ENCODE measurements at places on chromosomes 12 and 14.

DNA sequence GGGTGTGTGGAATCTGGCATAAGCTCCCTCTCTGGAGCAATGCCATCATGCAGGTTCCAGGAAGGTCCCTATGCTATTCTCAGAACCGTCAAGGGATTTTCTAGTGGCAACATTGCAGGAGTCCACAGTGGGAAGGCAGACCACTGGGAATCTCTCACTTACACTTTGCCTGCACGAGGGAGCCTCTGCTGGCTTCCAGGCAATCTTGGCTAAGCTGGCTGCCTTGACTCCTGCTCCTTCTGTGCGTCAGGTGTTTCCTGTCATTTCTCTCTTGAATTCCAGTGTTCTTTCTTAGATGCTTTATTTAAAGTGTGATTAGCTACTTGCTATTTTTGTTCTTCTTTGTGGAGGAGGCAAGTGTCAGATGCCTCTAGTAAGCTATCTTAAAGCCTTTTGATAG lies 414.0 kb upstream of the ATP2B1 start:
- DNase-seq: no peak

- no peak for DNase-seq
These were observed 55.5 kb upstream of the TTC7B start for GRCh38 chr14:90871605-90872233.

- no peak for DNase-seq
These were observed 127.1 kb downstream of the NELL2 start for GRCh38 chr12:44748950-44749468.

GRCh38 chr12:66605293-66605692 lies 73.6 kb downstream of the GRIP1 start:
- no peak for DNase-seq

- DNase-seq: no peak
These were observed 139.4 kb downstream of the CACNA1C start for GRCh38 chr12:2192231-2192630.

DNA sequence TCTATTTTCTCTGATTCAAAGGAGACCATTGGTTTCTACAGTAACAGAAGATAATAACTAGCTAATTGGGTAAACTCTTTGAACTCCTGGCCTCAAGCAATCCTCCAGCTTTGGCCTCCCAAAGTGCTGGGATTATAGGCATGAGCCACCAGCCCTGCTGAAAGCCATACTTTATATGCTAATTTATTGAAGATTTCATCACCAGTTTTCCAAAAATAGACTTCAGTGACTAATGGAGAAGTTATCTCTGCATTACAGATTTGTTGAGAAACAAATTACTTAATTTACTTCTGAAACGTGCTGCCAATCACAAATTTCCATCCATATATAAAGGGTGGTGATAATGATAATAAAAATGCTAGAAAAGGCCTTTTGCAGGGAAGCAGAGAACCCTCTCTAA lies 1758.1 kb upstream of the SEL1L start:
- DNase-seq: no peak

DNA sequence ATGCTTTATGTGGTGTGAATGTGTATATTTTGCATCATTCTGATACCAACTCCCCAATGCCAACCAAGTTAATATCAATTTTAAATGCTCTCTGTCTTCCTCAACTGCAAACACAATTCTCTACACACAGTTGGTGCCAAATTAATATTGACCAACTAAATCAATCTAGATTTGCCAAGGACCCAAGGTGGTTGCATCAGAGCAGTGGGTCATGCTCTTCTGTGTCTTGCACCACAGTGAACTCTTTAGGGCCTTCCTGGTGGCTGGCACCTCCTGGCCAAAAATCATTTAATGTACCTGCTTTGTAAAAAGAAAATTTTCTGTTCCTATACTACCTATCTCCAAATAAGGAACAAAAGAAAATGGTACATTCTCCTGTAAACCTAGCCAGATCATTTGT lies 14.1 kb downstream of the COQ10A start:
- no peak for DNase-seq

DNA sequence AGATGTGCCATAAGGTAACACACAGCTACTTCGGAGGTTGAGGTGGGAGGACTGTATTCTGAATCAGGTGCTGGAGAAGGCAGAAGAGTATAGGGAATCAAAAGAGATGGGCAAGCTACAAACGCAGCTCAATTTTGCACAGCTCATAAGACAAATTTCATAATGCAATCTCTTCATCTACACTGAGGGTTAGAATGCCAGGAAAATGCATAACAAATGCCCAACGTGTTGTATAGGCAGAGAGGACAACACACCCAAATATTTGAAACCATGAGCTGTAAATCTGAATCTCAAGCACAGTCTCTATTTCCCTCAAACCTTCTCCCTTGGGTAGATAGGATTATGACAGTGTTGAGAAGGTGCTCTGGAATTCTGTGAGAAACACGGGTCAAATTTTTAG lies 263.1 kb upstream of the FOXN3 start:
- DNase-seq: no peak

DNA sequence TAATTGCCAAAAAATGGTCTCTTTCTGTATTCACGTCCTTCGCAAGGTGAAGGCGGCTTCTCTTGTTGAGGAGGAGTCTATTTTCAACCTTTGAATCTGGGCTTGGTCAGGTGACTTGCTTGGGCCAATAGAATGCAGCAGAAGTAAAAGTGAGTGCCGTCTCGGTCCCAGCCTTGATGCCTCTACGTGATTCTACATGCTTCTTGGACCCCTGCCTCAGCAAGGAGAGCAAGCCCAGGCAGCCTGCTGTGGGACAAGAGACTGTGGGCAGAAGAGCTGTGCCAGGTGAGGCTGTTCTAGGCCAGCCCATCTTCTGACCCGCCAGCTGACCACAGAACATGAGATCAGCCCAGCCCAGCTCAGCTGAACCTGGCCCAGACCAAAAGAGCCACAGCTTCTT lies 39.1 kb upstream of the CCDC63 start:
- DNase-seq: no peak

GRCh38 chr12:124110372-124110883 lies 137.4 kb downstream of the ZNF664 start:
- no peak for DNase-seq

GRCh38 chr12:56635806-56636674 lies 5.9 kb upstream of the BAZ2A start:
- DNase-seq: peak; percentile 88

- no peak for DNase-seq
These were observed 31.5 kb upstream of the GZMB start for GRCh38 chr14:24665440-24665991.

- no peak for DNase-seq
These were observed 569 bp upstream of the ARHGEF40 start for GRCh38 chr14:21069388-21070082.

GRCh38 chr12:109088818-109089217 lies 4.5 kb downstream of the ALKBH2 start:
- no peak for DNase-seq

DNA sequence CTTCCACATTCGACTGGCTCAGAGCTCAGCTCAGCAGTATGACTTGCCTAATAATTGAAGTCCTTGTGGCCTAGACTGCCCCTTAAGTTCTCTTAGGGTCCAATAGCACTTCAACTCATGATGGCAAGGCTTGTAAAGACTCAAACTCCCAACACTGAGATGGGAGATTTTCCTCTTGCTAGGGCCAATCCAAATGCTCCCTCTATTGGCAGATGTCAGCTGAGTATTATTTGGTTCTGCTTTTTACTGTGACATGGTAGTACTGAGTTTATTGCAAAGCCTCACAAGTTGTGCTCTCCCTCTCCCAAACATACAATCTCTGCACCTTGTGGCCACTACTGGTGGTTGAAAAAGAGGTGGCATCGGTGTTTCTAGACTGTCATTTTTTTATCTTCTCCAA lies 164.2 kb downstream of the ALG10 start:
- no peak for DNase-seq

DNA sequence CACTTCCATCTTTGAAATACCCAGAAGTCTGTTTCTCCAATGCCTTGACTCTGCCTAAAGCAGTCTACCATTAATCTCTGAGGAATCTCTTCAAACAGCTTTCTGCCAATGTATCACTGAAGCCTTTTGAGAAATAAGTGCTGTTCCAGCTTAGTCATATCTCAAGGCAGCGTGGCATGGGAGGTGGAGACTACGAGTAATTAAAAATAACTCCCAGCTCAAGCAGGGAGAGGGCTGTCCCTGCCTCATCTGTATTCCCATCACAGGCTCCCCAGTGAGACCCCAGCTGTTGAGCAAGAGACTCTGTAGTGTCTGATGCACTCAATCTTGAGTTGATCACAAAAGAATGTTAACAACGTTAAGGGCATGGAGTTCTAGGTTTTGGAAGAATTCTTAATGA lies 700.6 kb downstream of the DIO2 start:
- DNase-seq: no peak

DNA sequence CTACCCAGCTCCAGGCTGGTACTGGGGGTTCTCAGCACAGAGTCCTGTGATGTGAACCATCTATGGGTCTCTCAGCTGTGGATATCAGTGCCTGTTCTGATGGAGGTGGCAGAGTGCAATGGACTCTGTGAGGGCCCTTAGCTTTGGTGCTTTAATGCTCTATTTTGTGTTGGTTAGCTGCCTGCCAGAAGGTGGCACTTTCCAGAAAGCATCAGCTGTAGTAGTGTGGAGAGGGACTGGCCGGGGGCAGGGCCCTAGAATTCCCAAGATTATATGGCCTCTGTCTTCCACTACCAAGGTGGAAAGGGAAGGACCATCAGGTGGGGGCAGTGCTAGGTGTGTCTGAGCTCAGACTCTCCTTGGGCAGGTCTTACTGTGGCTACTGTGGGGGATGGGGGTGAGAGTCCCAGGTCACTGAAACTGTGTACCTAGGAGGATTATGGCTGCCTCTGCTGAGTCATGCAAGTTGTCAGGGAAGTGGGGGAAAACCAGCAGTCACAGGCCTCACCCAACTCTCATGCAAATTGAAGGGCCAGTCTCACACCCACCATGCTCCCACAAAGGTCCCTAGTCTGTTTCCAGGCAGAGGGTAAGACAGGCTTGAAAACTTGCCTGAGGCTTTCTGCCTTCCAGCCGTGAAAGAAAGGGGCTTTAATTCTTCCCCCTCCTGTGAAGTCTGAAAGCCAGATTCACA lies 878.1 kb downstream of the C12orf50 start:
- DNase-seq: no peak

DNA sequence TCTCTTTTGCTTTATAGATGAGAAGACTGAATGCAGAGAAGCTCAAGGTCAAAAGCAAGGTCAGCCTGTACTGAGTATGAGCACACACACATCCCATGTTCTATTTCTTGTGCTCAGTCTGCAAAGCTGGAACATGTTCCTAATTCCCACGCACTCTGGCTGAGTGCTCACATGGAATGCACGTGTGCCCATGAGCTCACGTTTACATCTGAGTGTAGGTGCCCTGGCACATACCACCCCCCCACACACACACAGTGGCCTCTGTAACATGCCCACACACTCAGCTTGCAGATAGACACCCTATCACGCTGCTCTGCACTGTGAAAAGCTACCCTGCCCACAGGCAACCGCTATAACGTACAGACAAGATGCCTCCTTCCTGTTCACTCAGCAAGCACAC lies 700.1 kb downstream of the MED13L start:
- no peak for DNase-seq

GRCh38 chr14:36317650-36318049 lies 2.8 kb downstream of the MBIP start:
- DNase-seq: no peak

DNA sequence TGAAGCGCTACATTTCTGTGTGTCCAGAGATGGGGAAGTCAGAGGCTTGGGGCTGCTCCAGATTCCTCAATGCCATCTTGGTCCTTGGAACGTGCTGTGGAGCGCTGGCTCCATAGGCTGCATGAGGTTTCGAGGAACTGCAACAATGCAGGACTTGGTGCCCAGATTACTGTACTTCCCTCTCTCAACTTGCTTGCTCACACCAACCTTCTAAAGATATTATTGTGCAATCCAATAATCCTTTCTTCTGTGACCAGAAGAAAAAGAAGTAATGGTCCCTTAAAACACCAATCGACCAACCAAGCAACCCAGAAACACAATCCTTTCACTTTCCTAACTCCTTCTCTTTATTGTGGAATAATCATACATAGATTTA lies 3.7 kb downstream of the PRICKLE1 start:
- no peak for DNase-seq
